Activated naive CD8-positive, alpha-beta T cell treated with anti-CD3 and anti-CD28 coated beads, Interleukin-2, amount 50 U/mL, for 16 hours (primary cell): ENCODE measurements at places on chromosomes 1 and 21.

DNA sequence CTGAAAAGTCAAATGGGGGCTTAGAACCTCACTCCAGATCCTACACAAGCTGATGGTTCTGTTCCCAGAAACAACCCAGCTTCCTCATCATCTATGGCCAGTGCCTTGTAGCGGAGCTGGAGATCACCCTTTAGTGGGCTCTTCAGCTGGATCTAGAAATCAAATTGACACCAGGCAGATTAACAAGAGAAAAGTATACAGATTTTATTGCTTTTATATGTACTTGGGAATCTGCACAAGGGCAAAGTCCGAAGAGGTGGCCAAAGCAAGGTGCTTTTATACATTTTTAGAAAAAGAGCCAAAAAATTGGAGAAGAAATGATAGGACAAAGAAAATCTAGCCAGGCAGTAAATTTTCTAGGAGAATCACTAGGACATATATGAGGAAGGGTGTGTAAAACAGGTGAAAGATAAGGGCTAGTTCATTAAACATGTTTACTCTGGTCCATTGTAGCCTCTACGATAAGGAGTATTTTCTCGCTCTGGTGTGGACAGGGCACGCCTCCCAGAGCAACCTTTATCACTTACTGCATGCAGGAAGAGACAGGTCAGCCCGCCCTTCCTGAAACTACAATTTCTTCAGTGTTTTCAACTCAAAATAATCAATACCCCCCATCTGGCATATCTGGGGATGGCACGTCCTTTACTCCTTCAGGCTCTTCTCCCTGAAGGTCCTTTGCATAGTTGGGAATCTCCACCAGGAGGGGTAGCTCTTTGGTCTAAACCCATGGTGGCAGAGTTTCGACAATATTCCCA, 14.0 kb upstream of the LGALS8 start:
- DNase-seq, result no peak

DNA sequence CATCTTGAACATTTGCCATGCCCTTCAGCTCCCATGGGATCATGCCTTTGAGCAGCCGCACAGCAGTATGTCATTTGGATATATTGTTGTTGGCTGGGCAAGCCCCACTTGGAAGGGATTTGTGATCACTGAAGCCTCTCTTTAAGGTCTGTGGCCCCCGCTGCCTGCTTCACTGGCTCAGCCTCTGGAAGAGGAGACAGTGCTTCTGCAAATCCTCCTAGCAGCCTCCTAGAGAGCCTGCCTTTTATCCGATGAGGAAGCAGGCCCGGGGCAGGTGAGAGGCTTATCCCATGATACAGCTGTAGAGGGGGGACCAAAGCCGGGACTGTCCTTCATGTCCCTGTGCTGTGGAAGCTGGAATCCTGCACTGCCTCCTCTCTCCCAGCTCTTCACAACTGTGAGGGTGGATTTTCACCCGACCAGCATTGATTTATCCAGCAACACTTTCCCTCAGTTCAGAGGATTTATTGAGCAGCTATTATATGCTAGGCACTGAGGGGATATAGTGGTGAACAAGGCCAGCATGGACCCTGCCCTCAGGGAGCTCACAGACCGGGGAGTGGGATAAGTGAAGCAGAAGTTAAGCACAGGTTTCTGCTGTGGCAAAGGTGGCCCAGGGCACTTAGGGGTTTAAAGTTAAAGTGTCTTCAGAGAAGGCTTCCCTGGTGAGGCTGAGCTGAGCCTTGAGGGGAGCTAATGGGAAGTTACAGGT, 3.9 kb downstream of the TMEM61 start:
- DNase-seq, result no peak

DNA sequence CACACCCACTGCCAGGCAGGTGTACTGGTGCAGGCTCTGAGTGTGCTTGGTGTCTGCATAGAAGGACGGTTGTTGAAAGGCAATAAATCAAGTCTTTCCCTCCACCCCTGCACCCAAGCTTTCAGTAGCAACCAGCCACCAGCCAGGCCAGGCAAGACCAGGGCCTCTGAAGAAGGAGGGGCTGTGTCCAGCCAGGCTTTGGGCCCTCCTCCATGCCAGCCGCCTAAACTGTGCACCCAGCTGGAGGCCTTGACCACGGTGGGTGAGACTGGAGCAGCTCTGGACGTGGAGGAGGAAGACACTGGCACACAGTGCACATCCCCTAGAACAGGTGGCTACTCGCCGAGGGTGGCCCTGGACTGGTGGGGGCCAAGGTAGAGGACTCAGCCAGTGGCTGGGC, 4.9 kb downstream of the OLIG2 start:
- no peak for DNase-seq

DNA sequence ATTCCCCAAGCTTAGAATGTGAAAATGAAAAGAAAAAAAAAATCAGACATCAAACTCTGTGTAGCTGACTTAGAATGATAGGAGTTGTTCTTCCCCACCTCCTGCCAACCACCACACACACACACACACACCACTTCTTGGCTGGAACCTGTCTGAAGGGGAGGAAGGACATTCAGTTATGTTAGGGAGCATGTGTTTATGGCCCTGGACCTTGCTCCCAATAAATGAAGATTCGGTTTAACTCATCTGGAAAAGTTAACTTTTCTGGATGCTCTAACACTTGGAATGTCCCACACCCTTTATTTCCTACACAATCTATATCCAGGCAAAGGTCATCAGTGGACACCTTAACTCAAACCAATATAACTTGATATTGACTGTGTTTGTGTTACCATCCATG, 112.4 kb downstream of the DAB1 start:
- DNase-seq, result no peak

- DNase-seq, result no peak
These were observed 45.6 kb upstream of the JAK1 start for GRCh38 chr1:65011983-65012382.

GRCh38 chr1:70090141-70090540, 115.2 kb downstream of the LRRC40 start:
- DNase-seq, result no peak

- DNase-seq, result no peak
These were observed 99.5 kb upstream of the LYPLAL1 start for GRCh38 chr1:219074084-219074728.

DNA sequence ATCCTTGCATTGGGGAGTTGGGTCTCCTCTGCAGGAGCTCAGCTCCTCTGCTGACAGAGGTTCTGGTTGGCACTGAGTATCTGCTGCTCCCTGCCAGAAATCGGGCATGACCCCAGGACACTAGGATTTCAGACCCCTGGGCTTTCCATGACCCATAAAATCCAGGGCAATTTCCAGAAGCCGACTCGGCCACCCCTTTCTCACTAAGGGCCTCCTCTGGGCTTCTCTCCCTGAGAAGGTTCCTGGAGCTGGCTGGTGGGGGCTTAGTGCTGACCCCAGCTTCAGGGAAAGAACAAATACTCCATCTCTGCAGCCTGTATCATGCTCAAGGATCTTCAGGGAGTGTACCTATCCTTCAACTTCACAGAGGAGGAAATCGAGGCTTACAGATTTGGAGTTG, 603.4 kb downstream of the PTPRU start:
- no peak for DNase-seq

GRCh38 chr21:26965040-26965906, 1.6 kb downstream of the ADAMTS5 start:
- DNase-seq, result no peak
